DMS153 (cell line): ENCODE measurements at places on chromosomes 1 and 21.

GRCh38 chr1:23885222-23885621 lies 17.1 kb upstream of the FUCA1 start:
- no peak for DNase-seq

DNA sequence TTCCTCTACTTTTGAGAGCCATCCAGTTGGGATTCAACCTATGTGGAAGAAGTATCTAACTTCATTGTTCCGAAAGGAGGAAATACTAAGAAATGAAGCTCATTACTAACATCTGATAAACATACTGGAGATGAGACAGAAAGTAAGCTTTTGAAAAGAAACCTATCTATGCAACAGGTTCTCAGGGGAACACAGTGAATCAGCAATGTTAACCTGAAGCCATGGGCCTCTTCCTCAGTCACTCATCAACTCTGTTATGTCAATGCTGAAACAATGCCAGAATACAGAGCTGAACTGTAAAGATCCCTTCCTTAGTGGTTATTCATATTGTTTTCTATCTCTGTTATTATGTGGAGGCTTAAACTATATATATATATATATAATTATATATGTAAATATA lies 55.5 kb upstream of the ESRRG start:
- DNase-seq, result no peak

- DNase-seq, result no peak
Observed at GRCh38 chr1:108130794-108131193, 69.3 kb downstream of the SLC25A24 start.

DNA sequence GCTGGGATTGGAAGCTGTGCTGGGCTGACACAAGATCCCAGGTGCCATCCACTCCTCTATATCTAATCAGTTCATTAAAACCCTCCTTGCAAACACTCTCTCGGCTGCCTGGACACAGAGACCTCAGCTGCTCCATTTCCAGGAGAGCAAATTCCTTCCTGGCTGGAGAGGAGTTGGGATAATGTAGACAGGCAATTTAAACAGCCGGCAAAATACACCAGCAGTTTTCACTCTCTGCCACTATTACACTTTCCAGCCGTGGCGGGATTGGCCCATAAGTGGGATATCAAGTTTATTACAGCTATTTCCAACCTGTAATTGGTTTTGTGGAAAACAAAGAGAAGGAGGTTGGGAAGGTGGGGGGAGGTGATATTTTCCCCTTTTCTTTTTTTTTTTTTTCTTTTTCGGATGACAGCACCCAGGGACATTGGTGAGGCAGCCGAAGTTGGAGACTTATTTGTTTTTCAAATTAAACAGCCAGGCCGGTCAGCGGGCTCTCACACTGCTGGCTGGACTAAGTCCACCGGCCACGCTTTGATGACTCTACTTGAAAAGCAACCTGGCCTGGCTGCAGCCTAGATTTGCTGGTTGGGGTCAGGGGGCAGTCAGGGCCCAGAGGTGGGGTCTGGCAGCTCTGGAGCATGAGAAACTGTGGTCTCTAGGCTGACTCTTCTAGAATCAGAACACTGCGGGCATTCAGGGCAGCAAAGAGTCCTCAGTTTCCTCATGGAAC lies 177.4 kb downstream of the IGSF21 start:
- no peak for DNase-seq

DNA sequence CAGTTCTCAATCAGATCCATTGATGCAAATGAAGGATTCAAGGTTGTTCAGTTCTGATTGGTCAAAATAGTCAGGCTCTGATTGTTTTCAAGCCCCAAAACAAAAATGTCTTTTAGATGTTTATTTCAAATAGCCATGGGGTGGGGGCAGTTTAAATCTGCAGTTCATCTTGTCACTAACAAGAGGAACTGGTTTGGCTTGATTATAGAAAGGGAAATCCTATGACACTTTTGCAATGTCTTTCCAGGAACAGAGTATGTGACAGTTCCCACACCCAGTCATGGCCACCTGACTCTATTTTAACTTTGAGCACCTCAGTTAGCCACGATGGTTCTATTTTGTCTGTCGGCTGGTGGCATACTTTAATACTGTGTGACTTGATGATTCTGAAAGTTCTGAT lies 1544.1 kb downstream of the PLA2G4A start:
- no peak for DNase-seq

DNA sequence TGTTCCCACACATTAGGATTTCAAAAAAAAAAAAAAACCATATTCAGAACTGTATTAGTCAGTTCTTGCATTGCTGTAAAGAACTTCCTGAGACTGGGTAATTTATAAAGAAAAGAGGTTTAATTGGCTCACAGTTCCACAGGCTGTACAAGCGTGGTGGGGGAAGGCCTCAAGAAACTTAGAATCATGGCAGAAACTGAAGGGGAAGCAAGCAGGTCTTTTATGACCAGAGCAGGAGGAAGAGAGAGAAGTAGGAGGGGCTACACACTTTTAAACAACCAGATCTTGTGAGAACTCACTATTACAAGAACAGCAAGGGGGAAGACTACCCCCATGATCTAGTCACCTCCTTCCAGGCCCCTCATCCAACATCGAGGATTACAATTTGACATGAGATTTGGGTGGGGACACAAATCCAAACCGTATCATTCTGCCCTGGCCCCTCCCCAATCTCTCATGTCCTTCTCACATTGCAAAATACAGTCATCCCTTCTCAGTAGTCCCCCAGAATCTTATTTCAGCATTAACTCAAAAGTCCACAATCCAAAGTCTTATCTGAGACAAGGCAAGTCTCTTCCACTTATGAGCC lies 51.8 kb downstream of the POU2F1 start:
- DNase-seq, result no peak

GRCh38 chr1:51564124-51564523 lies 45.1 kb upstream of the EPS15 start:
- no peak for DNase-seq

DNA sequence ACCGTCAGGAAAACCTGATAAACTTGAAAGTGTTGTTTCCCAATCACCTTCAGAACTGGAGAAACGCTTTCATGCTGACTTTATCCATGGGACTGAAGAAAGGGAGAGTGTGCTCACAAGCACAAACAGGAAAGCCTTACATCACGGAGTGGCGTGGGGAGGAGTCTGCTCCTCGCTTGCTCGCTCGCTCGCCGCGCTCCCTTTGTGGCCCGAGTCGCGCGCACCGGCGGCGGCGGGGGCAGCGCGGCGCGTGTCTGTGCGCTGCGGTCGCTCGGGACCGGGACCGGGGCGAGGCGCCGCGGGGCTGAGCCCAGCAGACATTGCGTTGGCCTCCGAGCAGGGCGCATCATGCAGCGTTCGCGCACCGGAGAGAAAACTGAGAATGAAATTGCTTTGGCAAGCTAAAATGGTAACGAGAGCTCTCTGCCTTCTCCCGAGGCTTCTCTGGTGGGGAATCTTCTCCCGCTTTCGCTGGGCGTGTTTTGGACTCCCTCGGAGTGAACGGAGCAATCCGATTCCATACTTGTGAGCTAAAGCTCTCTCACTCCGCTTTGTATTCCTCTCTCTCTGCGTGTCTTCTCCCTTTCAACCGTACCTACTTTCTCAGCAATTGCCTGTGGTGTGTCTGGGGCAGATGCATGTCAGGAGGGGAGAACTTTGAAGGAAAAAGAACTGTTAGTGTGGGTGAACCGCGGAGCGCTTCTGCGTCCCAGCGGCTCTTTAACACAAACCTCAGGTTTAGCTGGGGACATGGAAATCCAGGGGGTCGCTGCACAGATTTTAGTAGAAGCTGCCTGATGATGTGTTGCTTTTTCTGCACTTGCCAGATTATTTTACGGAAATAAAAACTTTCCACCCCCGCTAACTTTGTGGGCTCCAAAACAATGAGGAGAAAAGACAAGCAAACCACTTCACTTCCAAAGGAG lies at the start of gene RGL1:
RGL1 (plus strand) TSS at position 205 of the 926 bp plus-strand sequence; CDS start at position 383, 178 bp downstream.
- DNase-seq, result peak; percentile 51

GRCh38 chr1:53116307-53116810 lies 26.1 kb downstream of the SLC1A7 start:
- DNase-seq, result no peak

- no peak for DNase-seq
Observed at GRCh38 chr1:41161846-41162245, 80.3 kb downstream of the SCMH1 start.

DNA sequence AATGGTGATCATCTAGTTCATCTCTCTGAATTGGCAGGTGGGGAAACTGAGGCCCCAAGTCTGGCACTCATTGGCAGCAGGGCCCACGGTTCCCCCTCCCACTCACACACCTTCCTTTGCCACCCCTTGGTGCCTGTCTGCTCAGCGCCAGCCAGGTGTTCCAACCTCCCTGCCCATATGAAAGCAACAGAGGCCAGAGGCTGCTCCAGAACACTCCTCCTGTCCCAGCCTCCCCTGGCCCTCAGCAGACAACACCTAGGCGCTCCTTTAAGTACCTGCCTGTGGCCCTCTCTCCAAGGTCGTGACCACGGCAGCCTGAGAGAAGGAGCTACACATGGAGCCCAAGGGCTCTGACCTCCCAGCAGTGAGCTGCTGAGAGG lies 362.3 kb upstream of the VAMP3 start:
- DNase-seq, result no peak

GRCh38 chr1:110582378-110582777 lies 23.8 kb downstream of the KCNA2 start:
- no peak for DNase-seq

GRCh38 chr1:186497651-186498050 lies 36.7 kb upstream of the PDC start:
- DNase-seq, result no peak

DNA sequence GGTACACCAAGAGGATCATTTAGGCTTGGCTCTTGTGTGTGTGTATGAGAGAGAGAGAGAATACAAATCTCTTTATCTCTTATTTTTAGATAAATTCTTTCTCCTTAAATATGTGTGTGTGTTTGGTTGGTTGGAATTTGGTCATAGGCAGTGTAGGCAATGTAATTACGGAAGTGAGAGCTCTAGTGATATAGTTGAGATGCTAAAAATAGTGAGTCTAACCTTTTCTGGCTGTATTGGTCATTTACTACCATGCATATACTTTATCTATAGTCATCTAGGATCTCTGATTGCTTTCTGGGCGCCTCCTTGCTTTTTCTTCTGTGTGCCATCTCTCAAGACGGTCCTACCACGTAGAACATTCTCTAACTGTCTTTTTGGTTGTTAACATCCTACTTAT lies 250.2 kb downstream of the NUF2 start:
- no peak for DNase-seq

DNA sequence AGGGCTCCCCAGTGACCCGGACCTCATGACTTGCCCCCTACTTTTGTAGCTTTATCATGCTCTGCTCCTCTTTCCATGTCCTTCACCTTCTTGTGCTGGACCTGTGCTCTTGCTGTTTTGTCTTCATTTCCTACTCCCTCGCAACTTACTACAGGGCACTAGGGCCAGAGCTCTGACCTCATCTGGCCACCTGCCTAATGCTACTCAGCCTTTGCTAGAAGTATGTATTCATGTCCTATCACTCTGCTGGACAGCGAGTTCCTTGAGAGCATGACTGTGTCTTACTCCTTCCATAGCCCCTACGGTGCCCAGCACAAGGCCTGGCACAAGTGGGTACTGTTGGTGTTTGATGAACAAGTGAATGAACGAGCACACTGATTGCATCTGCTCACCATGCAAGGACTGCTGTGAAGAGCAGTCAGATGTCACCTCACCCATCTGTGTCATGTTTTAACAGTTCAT lies 1.9 kb downstream of the MTFR1L start:
- DNase-seq, result no peak

GRCh38 chr1:171819946-171820345 lies 21.4 kb upstream of the DNM3 start:
- no peak for DNase-seq

- no peak for DNase-seq
Observed at GRCh38 chr1:189206617-189207016, 1271.0 kb downstream of the BRINP3 start.

- no peak for DNase-seq
Observed at GRCh38 chr1:6464514-6464836, 1.5 kb downstream of the TNFRSF25 start.

DNA sequence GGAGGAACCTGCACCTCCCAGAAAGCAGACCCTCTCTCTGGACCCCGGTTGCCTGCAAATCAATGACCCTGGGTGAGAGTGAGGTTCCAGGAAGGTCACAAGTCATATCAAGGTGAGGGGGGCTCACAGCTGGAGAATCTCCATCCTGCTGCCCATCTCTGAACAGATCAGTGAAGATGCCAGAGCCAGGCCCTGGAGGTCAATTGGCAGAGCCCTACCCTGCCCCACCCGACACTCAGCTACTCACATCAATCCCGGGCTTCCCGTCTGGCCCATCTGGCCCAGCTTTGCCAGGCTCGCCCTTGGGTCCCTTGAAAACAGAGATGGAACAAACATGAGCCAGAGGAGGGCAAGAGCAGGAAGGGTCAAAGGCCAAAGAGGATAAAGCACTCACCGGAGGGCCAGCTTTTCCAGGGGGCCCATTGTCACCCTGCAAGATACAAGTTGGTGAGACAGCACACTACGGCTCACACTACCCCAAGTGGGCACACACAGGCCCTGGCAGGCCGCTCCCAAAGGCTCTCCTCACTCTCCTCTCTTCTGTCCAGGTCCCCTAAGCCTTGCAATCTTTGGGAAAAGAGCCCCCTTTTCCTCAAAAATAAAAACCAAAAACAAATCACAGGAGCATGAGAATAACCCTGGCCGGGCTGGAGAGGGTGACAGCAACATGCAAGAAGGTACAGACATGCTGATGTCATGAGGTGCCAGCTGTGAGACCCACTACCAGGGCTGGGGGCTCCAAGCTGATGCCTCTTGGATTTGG lies 2.9 kb downstream of the COL9A2 start:
- DNase-seq, result no peak

DNA sequence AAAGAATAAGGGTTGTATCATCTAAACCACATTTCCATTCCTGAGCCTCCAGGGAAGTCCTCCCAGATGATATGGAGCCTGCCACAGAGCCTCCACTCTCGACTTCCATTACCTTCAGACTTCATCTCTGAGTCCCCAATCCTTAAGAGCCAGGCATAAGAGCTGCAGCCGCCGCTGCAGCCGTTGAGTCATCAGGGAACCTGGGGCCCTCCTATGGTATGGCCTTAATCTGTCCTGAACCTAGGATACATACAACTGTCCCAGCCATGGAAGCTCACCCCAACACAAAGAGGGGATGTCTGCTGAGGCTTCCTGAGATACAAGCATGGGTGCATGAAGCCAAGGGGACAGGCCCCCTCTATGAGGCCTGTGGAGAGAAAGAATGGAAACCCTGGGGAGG lies 16.3 kb downstream of the TAL1 start:
- DNase-seq, result no peak
